ENCODE measurements at places on chromosomes 5 and 9.

- no peak for DNase-seq
These were observed 310.3 kb upstream of the ISL1 start for GRCh38 chr5:51072937-51073336.

GRCh38 chr5:98428806-98429205, 344.7 kb upstream of the RGMB start:
- DNase-seq = no peak

DNA sequence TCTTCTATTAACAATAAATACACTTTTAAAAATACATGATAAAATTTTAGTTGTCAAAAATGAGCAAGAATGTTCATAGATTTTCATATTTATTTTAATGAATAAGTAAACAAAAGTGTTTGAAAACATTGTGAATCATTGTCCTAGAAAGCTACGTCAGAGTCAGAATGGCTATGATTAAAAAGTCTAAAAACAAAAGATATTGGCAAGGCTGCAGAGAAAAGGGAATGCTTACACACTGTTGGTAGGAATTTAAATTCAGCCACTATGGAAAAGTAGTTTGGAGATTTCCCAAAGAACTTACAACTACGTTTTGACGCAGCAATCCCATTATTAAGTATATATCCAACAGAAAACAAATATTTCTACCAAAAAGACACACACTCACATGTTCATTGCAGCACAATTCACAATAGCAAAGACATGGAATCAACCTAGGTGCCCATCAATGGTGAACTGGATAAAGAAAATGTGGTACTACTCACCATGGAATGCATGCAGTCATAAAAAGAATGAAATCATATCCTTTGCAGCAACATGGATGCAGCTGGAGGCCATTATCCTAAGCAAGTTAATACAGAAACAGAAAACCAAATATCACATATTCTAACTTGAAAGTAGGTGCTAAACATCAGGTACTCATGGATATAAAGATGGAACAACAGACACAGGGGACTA, 49.2 kb upstream of the FBXL17 start:
- DNase-seq = no peak

- DNase-seq = no peak
These were observed 150.0 kb downstream of the CDC42SE2 start for GRCh38 chr5:131413605-131414559.

- no peak for DNase-seq
These were observed 107.1 kb downstream of the SAXO1 start for GRCh38 chr9:18925880-18926279.

DNA sequence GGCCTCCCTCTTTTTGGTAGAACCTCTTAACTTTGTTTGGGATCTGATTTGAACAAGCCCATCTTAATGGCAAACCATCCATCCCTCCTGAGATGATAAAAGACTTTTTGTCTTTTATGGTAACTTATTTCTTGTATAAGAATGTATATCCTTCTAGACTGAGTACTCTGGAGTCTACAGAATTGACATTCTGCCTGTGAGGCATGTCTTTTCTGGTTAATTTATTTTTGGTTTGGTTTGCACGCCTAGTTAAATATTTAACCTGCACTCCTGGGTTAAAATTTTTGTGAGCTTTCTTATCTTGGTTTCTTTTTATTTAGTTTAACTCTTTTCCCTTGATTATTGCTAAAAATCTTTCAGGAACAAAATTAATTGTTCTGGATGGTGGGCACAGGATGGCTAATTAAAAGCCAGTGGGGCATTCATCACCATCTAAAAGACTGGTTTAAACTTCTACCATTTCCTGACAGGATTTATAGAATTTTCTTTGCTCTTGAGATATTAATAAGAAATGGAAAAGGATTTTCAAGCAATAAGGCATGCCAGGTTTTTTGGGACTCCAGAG, 50.3 kb downstream of the PHAX start:
- no peak for DNase-seq

GRCh38 chr9:128123451-128124080, 4.0 kb downstream of the PTGES2 start:
- DNase-seq = no peak

DNA sequence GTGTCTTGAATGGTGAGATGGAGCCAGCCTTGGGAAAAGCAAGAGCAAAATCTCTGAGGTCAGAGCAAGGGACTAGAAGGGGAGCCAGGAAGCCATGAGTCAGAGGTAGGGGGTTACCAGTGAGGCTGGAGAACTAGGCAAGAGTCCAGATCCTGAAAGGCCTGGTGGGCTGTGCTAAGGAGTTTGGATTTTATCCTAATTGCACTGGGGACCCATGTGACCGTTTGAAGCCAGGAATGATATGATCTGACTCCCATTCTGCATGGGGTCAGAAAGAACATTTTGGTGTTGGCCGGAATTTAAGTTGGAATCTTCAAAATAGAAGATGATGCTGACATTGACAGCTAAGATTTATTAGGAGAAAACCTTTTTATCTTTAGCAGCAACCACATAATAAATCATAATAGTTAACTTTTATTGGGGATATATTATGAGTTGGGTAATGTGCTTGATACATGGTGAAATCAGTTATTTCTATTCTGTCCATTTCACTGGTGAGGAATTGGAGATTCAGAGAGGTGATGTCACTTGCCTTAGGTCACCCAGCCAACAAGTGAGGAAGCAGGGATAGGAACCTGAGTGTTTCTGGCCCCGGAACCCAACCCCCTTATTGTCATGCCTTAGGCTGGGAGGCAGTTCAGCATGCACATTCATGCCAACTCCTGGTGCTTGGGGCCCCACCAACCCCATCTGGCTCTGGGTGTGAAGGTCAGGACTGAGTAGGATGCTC, 61.5 kb upstream of the RARS1 start:
- no peak for DNase-seq

DNA sequence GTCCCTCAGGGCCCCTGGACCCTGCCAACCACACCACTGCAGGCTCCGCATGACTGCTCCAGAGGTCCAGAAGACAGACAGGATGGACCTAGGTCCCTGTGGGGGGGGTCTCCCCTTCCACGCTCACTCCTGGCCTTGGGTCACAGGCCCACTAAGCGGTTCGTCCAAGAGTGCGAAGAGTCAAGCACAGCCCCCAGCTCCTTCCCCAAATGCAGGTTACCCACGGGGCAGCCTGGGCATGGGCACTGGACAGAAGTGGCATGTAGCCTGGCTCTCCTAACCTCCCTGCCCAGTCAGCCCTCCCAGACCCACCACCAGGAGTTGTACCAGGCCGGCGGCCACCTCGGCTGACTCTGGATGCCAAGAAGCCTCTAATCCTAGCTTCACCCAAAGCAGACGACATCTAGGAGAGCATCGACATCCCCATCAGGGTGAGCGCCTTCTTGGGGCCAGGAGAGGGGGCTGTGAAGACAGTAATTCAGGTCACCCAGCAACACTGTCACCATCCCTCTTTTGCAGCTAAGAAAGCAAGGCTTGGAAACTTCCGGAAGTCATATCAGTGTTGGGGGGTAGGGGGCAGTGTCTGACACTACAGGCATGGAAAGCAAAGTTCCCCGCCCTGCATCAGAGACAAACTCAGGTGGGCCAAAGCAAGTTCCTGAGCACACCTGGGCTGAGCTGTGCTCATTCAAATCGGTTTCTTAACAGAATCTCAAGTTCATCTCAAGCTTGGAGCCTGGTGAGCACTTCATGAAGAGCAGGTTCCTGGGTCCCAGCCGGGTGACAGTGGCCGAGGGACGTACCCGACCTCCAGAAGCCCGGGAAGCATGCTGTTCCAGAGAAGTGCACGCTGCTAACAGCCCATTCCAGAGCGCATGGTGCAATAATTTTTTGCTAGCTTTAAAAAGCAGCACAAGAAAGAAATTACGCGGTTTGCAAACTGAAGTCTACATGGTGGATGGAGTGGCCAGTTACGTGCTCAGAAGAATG, 68.7 kb downstream of the SEMA4D start:
- peak; percentile 91 for DNase-seq

DNA sequence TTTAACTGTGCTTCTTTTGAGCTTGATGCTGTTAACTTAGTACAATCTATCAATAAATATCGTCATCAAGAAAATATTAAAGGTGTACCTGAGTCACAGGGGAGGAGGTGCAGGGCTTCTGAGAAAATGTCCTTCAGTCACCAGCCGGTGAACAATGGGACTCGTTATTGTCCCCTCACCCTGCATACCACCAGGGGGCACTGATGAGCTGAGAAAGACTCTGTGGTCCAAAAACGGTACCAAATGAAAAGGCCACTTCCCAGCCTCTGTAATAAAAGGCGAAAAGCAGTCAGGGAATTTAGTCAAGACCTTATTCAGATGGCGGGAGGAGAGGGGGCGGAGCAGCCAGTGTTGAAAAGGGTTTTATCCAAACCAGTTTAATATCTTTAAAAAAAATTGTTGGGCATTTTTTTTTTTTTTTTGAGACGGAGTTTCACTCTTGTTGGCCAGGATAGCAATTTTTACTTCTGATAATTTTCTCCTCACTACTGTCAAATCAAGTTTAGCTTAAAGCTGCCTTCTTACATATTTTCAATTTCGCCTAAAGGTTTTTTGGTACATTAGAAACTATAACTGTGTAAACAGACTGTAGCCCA, 271.9 kb upstream of the ADAMTS16 start:
- DNase-seq = peak; percentile 47

- DNase-seq = no peak
These were observed 524.2 kb downstream of the SPATA31D1 start for GRCh38 chr9:82512728-82513127.

GRCh38 chr9:3828495-3828894, 302.7 kb upstream of the RFX3 start:
- no peak for DNase-seq

DNA sequence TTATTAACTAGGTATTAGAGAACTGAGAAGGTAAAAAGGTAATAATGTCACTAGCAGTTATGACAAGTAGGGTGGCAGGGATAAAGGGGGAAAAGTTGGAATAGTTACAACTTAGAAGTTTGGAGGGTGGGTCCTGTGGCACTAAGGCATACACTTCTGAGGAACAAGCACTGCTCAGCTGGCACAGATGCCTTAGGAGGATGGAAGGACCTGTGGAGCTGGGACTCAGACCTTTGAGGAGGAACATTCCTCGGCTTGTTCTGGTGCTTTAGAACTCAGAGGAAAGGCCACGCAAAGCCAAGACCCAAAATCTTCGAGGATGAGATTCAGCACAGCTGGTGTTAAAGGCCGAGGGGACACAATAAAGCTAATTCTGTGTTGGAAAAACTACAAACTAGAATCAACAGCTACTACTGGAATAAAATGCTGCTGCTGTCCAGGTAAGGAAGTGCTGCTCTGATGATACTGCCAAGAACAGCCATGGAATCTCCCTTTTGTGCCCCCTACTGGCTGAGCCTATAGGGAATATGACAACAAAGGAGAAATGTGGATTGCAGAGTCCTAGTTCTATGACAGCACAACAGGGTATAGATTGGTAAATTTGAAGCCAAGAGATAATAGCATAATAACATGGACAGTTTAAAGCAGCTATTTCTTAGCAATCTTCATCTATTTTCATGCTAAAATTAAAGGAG, 126.7 kb downstream of the SLC25A46 start:
- DNase-seq = peak; percentile 15

DNA sequence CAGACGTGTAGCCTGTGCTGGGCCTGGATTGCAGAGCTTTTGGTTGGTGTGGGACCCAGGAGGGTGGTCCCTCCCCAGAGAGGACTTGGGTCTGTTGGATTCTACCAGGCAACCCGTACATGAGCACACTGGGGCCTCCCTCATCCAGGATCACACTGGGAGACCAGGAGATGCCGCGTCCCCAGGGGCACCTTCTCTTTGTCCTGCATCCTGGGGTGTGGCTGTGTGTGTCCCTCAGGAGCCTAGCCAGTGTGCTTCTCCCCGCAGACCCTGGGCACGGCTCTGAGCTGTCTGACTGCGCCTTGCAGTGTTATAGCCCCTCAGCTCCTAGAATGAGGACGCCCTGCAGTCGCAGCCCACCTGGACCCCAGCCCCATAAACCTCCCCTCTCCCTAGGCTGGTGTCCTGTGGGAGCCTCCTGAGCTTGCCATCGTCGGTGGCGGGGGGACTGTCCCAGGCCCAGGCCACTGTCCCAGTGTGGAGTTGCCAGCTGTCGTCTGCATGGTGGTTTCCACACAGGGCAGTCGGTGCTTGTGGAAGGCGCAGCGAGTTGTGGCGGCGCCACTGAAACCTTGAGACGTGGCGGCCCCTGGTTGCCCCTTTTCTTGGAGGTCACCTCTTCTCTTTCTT, 27.6 kb downstream of the CEP72 start:
- DNase-seq = no peak

- DNase-seq = no peak
These were observed 17.9 kb upstream of the ASS1 start for GRCh38 chr9:130426883-130427282.

GRCh38 chr5:68709239-68709638, 384.6 kb upstream of the SLC30A5 start:
- no peak for DNase-seq

GRCh38 chr5:167539747-167540146, 751.7 kb upstream of the WWC1 start:
- no peak for DNase-seq

DNA sequence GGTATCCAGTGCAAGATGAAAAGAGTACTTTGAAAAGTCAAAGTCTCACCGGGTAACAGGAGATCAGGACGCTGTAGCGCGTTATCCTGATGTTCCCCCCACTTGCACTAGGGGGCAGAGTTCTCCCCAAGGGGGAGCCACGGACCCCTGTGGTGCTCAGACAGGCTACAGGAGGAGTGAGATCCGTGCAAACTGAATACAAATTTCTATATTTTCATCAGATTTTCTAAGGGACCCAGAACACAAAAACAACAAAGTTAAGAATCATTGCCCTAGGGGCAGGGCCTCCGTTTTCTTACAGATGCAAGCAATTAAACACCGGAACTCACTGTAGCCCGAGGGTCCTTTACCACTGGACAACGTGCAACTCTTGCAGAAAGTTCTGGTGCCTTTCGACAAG, 2.0 kb downstream of the MYO10 start:
- DNase-seq = peak; percentile 59

- DNase-seq = no peak
These were observed 56.0 kb upstream of the SARDH start for GRCh38 chr9:133794016-133794760.

GRCh38 chr5:172528440-172528839, 74.1 kb upstream of the SH3PXD2B start:
- DNase-seq = no peak

All from OCI-LY7 (cell line).